Activated CD8-positive, alpha-beta T cell treated with anti-CD3 and anti-CD28 coated beads, Interleukin-2, amount 10 ng/mL, durations not matched to agents 7 days and 5 days (primary cell): ENCODE measurements at places on chromosomes 16 and 17. TPM values are rescaled to one million over a fixed set of nuclear protein-coding genes. Genes with fewer than 3 reads are reported as not detected.

DNA sequence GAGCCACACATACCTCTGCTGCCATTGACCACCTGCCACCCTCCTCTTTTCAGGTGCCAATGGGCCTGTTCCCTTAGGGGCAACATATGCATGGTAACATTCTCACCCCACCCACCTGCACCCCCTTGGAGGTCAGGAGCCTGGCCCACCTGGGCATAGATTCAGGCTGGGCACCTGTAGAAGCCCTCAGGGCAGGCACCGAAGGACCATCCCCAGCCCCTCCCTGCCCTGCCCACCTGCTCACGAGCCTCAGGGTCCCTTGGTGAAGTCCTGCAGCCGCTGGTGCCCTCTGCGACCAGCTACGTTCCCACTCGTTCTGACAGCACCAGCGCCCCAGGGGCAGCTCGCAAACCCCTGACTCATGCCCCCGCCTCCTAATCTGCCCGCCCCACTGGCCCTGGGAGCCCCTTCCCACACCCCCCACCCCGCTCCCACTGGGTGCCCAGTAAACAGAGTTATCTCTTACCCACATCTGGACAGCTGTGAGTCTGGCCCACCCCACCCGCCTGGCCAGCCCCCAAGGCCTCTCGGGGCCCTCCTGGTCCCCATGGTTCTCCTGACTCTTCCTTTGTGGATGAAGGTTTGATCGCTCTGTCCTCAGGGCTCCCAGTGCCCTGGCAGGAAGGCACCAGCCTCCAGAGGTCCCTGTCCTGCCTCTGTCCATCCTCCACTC lies at the start of gene SLC4A1:
SLC4A1 (minus strand) TSS at position 318 of the 673 bp plus-strand sequence. CDS start 5,269 bp downstream, outside the sequence.
- H3K36me3 ChIP-seq = no peaks in the 10 kb centered on the region
- H3K27ac ChIP-seq = no peak within 1 kb of the TSS
- no peak for DNase-seq
- no peak within 1 kb of the TSS for H3K4me3 ChIP-seq
- H3K27me3 ChIP-seq = no peaks in the 10 kb centered on the region
- H3K4me1 ChIP-seq = peaks cover 5% of the 10 kb centered on the region

DNA sequence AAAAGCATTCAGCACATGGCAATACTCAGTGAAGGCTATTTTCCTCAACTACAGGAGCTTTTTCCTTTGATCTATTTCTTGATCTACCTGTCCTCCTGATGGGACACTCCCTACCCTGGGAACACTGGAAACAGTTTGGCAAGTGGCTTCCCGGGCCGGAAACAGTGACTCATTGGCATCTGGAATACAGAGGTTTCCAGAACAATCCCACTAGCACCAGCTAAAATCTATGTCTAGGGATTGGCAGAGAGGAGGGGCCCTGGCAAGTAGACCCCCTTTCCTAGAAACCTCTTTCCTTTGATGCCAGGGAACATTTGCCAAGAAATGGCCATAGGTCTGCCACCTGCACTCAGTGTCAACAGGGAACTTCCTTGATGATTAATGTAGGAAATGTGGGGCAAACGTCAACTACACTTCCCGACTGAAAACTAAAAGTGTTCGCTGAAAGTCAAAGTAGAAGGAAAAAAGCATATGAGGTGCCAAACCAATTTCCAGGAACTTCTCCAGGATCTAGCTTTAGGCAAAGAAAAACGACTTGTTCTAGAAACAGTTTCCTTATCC lies 30.4 kb upstream of the FBXW10B start:
- no peaks in the 10 kb centered on the region for H3K36me3 ChIP-seq
- no peaks in the 10 kb centered on the region for H3K27me3 ChIP-seq
- H3K27ac ChIP-seq = no peak overlapping the region
- H3K4me1 ChIP-seq = peaks cover 20% of the 10 kb centered on the region
- H3K4me3 ChIP-seq = no peak overlapping the region

The KRTAP2-3 gene
- total RNA-seq = not detected

DNA sequence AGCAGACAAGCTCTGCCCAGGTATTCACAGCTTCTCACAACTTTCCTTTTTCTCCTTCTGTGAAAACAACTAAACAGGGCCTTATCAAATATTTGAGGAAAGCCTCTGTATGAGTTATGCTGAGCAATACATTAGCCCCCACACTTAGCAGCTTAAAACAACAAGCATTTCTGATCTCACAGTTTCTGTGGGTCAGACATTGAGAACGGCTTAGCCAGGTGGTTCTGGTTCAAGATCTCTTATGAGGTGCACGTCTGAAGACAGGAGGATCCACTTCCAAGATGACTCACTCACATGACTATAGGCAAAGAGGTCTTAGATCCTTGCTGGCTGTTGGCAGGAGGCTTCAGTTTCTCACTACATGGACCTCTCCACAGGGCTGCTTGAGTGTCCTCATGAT lies 181.4 kb upstream of the WSCD1 start:
- H3K36me3 ChIP-seq = no peaks in the 10 kb centered on the region
- no peak for DNase-seq
- no peak overlapping the region for H3K4me3 ChIP-seq
- H3K27me3 ChIP-seq = peaks cover 17% of the 10 kb centered on the region
- no peak overlapping the region for H3K27ac ChIP-seq
- H3K4me1 ChIP-seq = no peaks in the 10 kb centered on the region

The PRSS53 gene
- total RNA-seq = 6.8 TPM

The PNMT gene
- total RNA-seq = not detected

- DNase-seq = no peak
- H3K27me3 ChIP-seq = no peaks in the 10 kb centered on the region
- peaks cover 16% of the 10 kb centered on the region for H3K4me1 ChIP-seq
- H3K27ac ChIP-seq = no peak overlapping the region
- H3K36me3 ChIP-seq = peaks cover 11% of the 10 kb centered on the region
Measured at GRCh38 chr16:67857547-67858233, 10.2 kb upstream of the CENPT start.

GRCh38 chr16:86537486-86537885 lies 17.5 kb downstream of the MTHFSD start:
- no peaks in the 10 kb centered on the region for H3K27me3 ChIP-seq
- peaks cover 15% of the 10 kb centered on the region for H3K36me3 ChIP-seq
- no peaks in the 10 kb centered on the region for H3K4me1 ChIP-seq
- no peak for DNase-seq

DNA sequence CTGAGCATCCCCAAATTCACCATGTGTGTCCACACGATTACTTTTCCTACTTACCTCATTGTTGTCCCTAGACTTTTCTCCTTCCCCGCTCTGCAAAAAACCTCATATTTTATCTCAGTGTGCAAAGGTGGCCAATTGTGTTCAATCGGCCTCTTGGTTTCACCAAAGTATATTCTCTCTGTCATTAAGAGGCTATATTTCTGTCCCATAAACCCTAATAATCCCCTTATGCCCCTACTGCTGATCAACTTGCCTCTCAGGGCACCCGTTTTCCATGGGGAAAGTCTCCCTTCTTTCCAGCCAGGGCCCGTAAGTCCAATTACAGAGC lies 11.6 kb downstream of the CES2 start:
- H3K27me3 ChIP-seq = peaks cover 35% of the 10 kb centered on the region
- H3K27ac ChIP-seq = no peak overlapping the region
- peak overlapping the region; percentile 81 for H3K4me3 ChIP-seq
- H3K36me3 ChIP-seq = peaks cover 16% of the 10 kb centered on the region
- peaks cover 23% of the 10 kb centered on the region for H3K4me1 ChIP-seq

GRCh38 chr17:2400474-2400866 lies 390 bp downstream of the MNT start:
- DNase-seq = peak; percentile 76
- peaks cover 66% of the 10 kb centered on the region for H3K4me1 ChIP-seq
- no peaks in the 10 kb centered on the region for H3K27me3 ChIP-seq

DNA sequence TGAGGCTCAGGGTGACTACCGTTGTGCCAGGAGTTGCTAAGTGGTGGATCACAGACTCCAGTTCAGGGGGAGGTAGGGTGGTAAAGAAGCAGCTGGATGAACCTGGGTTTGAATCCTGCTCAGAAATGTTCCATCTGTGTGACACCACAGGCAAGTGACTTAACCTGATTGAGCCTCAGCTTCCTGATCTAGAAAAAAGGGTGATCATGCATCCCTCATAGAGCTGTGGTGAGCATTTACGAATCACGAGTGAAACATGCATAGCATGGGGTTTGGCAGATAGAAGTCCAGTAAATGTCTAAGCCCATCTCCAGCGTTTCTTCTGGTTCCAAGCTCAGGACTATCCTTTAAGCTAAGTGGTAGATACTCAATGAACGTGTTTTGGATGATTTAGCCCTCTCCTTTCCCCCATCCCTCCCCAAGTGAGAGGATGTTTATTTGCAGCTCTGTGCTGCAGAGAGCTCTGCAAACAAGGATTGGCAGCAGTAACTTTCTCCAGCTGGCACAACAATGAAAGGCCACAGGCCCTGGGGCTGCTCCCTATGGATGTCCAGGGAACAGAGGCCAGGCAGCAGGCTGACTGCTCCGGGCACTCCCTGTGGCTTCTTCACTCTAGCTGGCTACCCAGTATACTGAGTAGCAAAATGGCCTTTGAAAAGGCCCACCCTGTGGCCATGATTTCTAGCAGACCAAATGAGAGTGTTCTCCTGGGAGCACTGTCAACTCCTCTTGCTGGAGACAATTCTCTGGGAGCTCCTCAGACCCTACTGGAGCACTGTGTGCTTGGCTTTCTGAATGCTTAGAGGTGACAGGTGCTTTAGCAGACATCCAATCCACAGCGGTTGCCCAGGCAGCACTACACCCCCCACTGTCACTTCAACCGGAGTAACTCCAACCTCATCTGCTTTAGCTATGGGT lies 21.3 kb downstream of the CA4 start:
- DNase-seq = no peak
- H3K36me3 ChIP-seq = no peaks in the 10 kb centered on the region
- H3K4me1 ChIP-seq = peaks cover 23% of the 10 kb centered on the region
- H3K27me3 ChIP-seq = no peaks in the 10 kb centered on the region
- H3K27ac ChIP-seq = peak overlapping the region; percentile 73

DNA sequence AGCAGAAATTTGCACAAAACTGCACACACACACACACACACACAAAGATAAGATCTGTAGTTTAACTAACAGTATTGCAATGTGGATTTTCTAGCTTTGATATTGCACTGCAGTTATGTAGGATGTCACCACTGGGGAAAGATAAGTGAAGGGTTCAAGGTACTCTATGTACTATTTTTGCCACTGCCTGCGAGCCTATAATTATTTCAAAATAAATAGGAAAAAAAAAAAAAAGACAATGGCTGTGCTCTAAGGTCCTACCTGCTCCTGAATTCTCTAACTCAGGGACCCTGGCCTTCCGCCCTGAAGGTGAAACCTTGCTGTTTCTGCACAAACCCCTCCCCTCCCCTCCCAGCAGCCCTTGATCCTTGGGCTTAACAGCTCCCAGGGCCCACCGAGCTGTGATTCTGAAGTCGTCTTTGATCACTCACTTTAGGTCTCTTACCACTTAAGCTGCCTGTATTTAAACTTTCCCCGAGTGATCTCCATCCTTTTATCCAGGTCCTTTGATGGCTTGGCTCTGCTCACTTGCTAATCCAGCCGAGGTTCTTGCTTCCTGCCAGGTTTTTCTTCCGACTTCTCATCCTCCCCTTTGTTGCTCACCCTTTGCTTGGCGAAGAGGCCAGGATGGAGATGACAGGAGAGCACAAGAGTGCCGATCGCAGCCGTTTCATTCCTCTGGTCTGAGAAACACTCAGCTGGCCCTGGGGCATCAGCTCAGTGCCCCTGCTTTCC lies 37.7 kb downstream of the TMEM114 start:
- DNase-seq = no peak
- no peaks in the 10 kb centered on the region for H3K4me1 ChIP-seq
- no peaks in the 10 kb centered on the region for H3K36me3 ChIP-seq
- H3K27me3 ChIP-seq = peaks cover 9% of the 10 kb centered on the region
- H3K4me3 ChIP-seq = no peak overlapping the region

DNA sequence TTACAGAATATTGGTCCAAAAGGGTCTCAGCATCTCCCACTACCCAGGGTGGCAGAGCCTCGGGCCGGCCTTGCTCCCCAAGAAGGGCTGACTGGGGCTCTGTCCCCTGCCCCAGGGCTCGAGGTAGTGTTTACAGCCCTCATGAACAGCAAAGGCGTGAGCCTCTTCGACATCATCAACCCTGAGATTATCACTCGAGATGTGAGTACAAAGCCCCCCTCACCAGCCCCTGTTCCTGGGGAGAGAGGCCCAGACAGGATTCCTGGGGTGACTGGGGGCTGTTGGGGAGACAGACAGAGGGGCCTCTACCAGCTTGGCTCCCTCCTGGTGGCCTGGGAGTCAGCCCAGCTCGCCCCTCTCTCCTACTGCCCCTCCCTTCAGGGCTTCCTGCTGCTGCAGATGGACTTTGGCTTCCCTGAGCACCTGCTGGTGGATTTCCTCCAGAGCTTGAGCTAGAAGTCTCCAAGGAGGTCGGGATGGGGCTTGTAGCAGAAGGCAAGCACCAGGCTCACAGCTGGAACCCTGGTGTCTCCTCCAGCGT lies 6.1 kb upstream of the NLRC5 start:
- H3K36me3 ChIP-seq = peaks cover 64% of the 10 kb centered on the region
- peaks cover 81% of the 10 kb centered on the region for H3K4me1 ChIP-seq
- H3K4me3 ChIP-seq = no peak overlapping the region

- DNase-seq = no peak
- H3K27ac ChIP-seq = no peak overlapping the region
- H3K4me3 ChIP-seq = no peak overlapping the region
- H3K36me3 ChIP-seq = no peaks in the 10 kb centered on the region
Measured at GRCh38 chr17:73900516-73900915, 256.3 kb upstream of the SDK2 start.

The KRT39 gene
- total RNA-seq = not detected

DNA sequence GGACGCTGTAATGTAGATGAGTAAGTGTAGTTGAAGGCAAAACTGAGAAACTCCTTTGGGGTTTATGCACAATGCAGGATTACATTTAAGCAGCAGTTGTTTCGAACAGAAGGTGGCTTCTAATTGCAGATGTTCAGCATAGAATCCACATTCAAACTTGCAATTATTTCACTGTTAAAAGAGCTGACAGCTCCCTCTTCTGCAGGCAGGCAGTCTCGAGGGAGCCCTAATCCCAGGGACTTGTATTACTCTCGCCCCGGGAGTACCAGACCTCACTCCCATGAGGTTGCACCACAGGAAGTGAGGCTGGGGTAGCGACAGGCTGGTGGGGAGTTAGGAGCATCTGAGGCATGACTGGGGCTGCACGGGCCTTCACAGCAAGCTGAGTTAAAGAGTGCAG lies 484.3 kb upstream of the EEF2KMT start:
- no peaks in the 10 kb centered on the region for H3K36me3 ChIP-seq
- H3K27me3 ChIP-seq = no peaks in the 10 kb centered on the region
- no peak overlapping the region for H3K4me3 ChIP-seq
- no peaks in the 10 kb centered on the region for H3K4me1 ChIP-seq
- no peak overlapping the region for H3K27ac ChIP-seq
